ENCODE measurements at places on chromosomes 3 and 15.

GRCh38 chr15:57527382-57528091, 64.2 kb upstream of the MYZAP start:
- DNase-seq = no peak

GRCh38 chr3:72288955-72289691, 504.2 kb upstream of the PROK2 start:
- DNase-seq = no peak

DNA sequence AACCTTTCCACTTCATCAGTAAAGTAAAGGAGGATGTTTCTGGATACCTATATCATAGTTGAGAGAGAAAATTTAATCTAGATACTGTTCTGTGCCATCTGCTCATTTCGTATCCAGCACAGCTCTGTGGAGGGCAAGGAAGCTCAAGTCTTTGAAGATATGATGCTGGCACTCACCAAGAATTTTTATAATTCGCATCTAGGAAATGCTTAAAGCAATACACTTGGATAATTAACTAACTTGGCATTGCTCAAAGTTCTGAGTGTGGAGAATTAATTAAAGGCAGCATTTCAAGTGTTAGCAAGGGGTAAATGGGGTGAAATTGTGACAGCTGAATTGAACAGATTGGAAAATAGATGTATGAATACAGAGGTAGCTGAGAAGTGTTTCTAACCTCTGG, 213.2 kb downstream of the KCNMB2 start:
- no peak for DNase-seq

DNA sequence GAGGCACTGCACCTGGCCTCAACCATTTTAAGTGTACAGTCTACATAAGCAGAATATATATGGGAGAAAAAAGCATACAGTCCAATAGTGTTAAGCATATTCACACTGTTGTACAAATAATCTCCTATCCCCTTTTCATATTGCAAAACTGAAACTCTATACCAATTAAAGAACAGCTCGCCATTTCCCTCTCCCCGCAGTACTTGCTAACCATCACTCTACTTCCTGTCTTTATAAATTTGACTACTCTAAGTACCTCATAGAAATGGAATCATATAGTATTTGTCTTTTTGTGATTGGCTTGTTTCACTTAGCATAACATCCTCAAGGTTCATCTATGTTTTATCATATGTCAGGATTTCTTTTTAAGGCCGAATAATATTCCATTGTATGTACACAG, 21.6 kb upstream of the TASOR start:
- peak; percentile 60 for DNase-seq

GRCh38 chr3:172333042-172333377, 115.2 kb downstream of the GHSR start:
- DNase-seq = no peak

GRCh38 chr15:63372018-63372705, 9.5 kb downstream of the CA12 start:
- DNase-seq = no peak

- DNase-seq = no peak
Observed at GRCh38 chr3:129567176-129567705, 24.3 kb downstream of the H1-8 start.

DNA sequence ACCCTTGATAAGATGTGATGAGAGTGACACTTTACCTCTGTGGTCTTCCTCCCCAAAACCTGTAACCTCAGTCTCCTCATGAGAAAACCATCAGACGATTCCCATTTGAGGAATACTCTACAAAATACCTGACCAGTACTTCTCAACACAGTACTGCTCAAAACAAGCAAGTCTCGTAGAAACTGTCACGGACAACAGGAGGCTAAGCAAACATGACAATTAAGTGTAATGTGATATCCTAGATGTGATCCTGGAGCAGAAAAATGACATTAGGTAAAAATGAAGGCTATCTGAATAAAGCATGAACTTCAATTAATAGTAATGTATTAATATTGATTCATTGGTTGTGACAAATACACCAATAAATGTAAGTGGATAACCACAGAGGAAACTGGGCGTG, 113.6 kb downstream of the CACNA2D3 start:
- no peak for DNase-seq

DNA sequence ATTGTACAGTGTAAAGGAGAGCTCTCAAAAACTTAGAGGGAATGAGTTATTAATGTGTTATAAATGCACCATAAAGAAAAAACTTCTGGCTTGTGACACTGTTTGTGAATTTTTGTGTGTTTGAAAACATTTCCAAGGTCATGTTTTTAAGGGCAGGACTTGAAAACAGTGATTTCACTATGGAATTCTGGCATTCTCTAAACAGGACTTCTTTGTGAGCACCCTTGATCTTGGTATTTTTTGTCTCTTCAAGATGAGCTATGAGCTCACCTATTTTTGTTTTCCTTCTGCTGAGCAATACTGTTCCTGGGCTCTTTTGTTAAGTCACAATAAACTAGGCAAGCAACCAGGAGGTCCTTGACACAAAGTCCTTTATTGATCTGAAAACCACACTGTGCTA, 284.4 kb downstream of the RBMS3 start:
- no peak for DNase-seq

DNA sequence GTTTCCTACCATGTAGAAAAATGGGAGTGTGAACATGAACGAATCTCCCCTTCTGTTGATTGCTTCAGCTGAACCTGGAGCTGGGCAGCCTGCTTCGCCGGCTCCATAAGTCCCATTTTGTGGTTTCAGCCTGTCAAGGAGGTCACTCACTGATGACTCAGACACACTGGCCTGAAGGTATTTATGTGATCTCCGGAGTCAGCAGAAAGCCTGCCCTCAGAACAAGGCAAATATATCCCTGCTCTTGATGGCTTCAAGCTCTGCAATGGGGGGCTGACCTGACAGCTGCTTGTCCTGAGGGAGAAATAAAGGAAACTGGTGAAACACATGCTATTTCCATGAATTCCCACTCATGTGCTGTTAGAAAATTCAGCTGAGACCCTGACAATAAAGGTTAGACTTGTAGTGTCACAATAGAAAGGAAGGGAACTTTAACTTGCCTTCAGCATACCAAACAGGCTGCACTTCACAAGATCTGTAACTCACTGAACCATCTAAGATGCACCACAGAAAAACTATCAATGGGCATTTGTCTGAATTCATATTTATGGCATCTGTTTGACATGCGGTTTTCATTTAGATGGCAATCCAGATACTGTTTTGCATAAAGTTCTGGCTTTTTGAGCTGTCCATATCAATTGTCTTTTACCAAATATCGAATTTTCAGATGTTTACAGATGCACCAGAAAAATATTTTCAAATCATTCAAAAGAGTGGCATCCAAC, 282.0 kb upstream of the VEPH1 start:
- DNase-seq = no peak

- DNase-seq = no peak
Observed at GRCh38 chr3:128080323-128081080, 28.3 kb downstream of the SEC61A1 start.

GRCh38 chr15:35197306-35197705, 112.2 kb upstream of the NANOGP8 start:
- no peak for DNase-seq

- DNase-seq = no peak
Observed at GRCh38 chr15:69897471-69898237, 200.1 kb downstream of the TLE3 start.
